ENCODE measurements at places on chromosomes 3 and 15.

DNA sequence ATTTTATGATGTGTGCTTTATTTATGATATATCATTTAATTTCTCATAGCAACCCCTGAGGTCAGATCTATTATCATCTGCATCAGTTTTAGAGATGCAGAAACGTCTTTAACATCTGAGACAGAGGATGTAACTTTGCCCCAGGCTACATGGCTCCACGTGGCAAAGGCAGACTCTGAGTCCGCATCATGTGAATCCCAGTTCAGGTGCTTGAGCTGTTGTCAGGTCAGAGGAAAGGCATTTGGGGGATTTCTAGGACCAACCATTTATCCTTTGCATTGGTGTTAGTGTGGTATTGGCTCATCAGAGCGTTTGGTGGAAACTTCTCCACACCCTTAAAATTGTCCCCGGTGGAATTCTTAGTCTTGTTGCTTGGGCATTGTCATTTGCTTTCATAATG is 10.8 kb downstream of the CACNA2D3 start:
- no peak for DNase-seq

- no peak for DNase-seq
These were observed 178.4 kb upstream of the SUCLG2 start for GRCh38 chr3:67832817-67833216.

- no peak for DNase-seq
These were observed 533 bp downstream of the ARF4 start for GRCh38 chr3:57596495-57597126.

DNA sequence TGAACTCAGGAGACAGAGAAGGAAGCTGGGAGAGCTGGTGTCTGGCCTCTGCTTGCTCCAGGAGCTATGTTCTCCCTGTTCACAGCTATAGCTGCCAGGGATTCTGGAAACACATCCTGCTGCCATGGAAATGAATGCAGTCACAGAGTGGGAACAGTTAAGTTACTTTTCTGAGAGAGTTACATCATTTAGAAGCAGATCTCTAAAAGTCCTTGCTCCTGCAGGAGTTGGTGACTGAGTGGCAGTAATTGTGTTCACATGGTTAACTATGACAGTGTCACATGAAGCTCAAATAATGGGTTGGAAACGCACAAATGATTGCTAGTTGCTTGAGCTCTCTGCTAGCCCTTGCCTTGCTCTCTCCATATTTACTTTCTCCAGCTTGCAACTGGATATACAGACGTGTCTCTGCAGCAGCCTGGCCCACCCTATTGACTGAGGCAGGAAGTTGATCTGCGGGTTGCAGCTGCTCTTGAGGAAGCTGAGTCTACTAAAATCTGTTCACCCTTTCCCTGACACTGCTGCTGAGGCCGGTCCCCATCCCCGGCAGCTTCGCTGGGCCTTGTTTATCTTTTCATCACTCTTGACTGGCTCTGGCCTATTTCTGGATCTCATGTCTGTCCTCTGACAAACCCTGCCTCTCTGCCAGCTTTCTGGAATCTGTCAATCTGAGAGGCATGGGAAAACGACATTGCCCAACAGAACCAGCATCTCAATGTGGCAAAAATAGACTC is 16.7 kb upstream of the ISLR start:
- no peak for DNase-seq

- peak; percentile 62 for DNase-seq
These were observed at the start of gene SLC25A38 for GRCh38 chr3:39383045-39383880. TSS of gene SLC25A38 (plus strand) at chr3:39383370. CDS start at chr3:39383725, 355 bp downstream.

All from stimulated activated CD8-positive, alpha-beta memory T cell treated with anti-CD3 and anti-CD28 coated beads, Interleukin-4, amount 100 ng/mL, for 4 hours (primary cell).